Dermis blood vessel endothelial cell (primary cell): ENCODE measurements at places on chromosomes 3 and 15. TPM values are rescaled to one million over a fixed set of nuclear protein-coding genes. Genes with fewer than 3 reads are reported as not detected.

Gene SPINK8
- total RNA-seq, result not detected in 2 replicates

Gene HYAL1
- 11.4 and 30.6 TPM in 2 replicates for total RNA-seq

Gene KIF7
- total RNA-seq, result 0.85 and 1.2 TPM in 2 replicates

Gene FBXO22
- total RNA-seq, result 50.7 and 70.8 TPM in 2 replicates

Gene UROC1
- 0.19 TPM in 1 of 2 replicates, not detected in the other for total RNA-seq

Gene RETNLB
- total RNA-seq, result not detected in 2 replicates

Gene SLC24A5
- total RNA-seq, result not detected in 2 replicates

Gene MCTP2
- 9.0 and 11.9 TPM in 2 replicates for total RNA-seq

Gene MST1R
- 0.34 and 0.65 TPM in 2 replicates for total RNA-seq

Gene ACP3
- not detected in 2 replicates for total RNA-seq

Gene ADAMTS7
- total RNA-seq, result 12.6 and 19.3 TPM in 2 replicates

Gene SLC38A3
- not detected in 2 replicates for total RNA-seq

Gene SHC4
- 0.17 and 0.23 TPM in 2 replicates for total RNA-seq

Gene RASGRF1
- total RNA-seq, result 0.33 and 2.2 TPM in 2 replicates

Gene ZNF502
- total RNA-seq, result 3.6 and 4.1 TPM in 2 replicates

Gene UCN2
- not detected in 2 replicates for total RNA-seq

Gene RLBP1
- total RNA-seq, result not detected in 2 replicates
